ENCODE measurements at places on chromosomes 13 and 19.

GRCh38 chr13:60981407-60981806 lies 434.2 kb downstream of the PCDH20 start:
- no peak for DNase-seq

GRCh38 chr13:21045100-21045499 lies 16.3 kb downstream of the LATS2 start:
- DNase-seq: no peak

DNA sequence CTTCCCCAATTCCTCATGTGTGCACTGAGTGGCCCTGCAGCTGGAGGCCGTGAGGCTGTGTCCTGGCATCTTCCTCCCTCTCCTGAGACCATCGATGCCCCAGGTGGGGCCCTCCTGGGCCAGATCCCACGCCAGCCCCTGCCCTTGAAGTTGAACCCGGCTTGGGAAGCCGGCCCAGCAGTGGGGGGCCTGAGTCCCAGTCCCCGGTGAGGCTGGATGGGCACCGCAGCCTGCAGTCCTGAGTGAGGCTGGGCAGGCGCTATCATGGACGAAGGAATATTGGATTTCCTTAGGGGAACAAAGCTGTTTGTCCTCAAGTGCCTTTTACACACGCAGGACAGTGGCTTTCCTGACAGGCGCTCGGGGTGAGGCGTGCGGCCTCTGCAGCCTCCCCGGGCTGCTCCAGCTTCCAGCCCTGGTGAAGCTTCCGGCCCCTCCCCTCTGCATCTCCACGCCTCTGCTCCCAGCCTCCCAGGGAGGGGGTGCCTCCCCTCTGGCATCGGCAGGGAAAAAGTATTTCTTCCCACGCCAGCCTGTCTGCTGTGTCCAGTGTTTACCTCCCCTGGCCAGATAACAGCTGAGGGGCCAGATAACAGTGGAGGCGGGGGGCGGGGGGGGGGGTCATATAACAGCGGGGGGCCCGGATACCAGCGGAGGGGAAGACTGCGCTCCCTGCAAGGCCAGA lies 159.5 kb downstream of the KDM4B start:
- no peak for DNase-seq

- DNase-seq: no peak
Measured at GRCh38 chr13:77545626-77546412, 10.3 kb downstream of the SCEL start.

DNA sequence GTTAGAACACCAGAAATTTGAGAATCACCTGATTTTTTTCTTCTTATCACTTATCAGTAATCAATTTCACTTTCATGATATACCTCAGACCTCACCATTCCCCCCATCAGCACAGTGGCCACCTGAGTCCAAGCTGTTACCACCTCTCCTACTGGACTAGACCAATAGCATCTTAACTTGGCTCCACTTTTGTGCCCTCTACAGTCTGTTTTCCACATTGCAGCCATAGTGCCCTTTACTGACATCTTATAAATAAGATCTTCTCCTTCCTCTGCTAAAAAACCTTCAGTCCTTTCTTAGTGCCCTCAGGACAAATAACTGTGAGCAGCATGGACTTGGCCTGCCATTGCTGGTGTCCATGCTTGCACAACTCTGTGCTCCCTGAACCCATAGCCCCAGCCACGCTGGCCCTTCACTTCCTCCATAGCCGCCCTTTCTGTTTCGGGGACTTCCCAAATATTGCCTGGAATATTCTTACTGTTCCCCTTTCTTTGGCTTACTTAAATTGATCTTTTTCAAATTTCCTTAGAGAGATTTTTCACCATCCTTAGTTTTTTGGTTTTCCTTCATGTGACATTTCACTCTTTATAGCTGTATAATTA lies 380.8 kb downstream of the LMO7 start:
- DNase-seq: peak; percentile 43

DNA sequence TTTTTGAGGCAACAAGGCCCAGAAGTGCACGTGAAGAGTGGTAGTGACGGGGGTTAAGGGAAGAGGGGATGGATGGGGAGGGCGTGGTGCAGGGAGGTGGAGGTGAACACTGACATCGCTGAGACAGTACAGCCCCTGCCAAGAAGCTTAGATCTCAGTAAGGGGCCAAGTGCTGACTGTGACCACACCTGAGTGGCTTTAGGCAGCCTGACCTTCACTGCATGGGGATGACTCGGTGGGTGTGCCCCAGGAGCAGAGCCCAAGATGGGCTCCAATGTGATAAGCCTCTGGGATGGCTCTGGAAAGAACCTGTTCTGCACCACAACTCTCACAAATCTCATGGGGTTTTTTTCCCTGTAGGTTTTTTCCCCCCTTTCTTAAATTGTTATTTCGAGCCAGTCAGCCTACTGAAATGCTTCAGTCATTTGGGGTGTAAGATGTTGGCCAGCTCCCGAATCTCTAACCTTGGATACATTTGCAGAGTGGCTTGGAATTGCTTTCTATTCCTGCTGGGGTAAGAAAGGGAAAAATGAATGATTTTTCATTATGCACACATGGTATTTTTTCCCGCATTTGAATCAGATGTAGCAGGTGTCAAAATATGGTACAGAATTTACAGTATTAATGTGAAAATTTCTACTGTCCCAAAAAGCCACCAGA lies 165.0 kb downstream of the TM9SF2 start:
- no peak for DNase-seq

- no peak for DNase-seq
Measured at GRCh38 chr13:74678308-74678965, 544.2 kb upstream of the KLF12 start.

DNA sequence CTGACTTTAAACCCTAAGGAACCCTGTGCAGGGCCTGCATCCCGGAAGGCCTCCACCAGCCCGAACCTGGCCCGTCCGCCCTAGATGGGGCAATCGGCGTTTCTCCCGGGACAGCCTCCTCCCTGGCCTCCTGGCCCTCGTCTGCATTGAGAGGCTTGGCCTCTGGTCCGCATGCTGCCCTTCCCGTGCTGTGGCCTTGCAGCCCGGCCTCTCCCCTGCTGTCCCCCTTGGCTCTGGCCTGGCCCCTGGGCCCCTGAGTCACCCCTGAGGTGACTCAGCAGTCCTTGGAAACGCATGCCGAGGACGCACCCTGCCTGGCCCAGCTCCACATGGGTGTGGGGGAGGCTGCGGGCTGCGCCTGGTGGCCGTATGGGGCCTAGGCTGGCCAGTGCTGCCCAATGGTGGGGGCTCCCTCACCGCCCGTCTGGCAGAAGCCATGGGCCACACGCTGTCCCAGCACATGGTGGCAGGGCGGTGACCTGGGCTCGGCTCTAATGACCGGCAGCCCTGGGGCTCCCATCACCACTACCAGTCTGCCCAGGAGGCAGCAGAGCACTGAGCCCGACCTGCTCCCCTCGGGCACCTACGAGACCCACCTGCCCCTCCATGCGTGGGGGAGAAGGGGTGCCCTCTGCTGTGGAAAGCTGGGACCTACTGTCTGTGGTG lies 25.7 kb downstream of the SH3GL1 start:
- no peak for DNase-seq

DNA sequence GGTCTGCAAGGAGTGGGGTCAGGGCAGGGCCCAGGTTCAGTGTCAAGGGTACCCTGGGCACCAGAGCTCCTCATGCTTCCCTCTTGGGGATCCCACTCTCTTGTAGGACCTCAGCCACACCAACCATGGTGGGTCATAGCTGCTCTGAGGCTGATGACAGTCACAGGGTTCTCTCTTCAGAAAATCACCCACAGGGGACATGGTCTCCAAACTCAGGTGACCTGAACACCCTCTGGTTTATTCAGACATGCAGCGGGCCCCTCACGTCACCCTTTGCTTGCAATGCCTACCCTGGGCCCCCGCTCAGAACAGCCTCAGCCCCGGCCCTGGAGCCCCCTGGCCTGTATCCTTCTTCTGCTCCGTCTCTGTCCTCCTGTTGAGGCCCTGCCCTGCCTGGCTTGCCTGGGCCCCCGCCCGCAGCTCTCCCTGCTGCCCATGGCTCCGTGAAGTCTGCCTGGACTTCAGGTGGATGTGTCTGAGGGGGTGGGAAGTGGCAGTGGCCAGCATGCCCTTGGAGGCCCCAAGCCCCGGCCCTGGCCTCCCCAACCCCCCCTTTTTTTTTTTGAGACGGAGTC lies 20.4 kb downstream of the CHERP start:
- no peak for DNase-seq

GRCh38 chr13:24066405-24067295 lies 93.9 kb upstream of the SPATA13 start:
- no peak for DNase-seq

DNA sequence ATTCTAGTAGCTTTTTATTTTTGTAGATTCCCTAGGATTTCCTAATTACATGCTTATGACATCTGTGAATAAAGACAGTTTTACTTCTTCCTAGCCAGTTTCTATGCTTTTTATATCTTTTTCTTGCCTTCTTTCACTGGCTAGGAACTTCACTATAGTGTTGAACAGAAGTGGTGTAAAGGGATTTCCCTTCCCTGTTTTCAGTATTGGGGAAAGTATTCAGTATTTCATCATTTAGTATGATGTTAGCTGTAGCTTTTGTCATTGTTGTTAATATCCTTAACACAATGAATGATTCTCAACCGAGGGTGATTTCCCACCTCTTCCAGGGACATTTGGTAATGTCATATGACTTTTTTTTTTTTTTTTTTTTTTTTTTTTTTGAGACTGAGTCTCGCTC lies 77.3 kb downstream of the SLC6A16 start:
- DNase-seq: no peak

GRCh38 chr13:43315522-43315921 lies 292.1 kb downstream of the DNAJC15 start:
- DNase-seq: no peak

- DNase-seq: no peak
Measured at GRCh38 chr13:104592127-104592526, 1525.9 kb upstream of the SLC10A2 start.

- DNase-seq: no peak
Measured at GRCh38 chr19:4550479-4551050, 8.9 kb downstream of the SEMA6B start.

DNA sequence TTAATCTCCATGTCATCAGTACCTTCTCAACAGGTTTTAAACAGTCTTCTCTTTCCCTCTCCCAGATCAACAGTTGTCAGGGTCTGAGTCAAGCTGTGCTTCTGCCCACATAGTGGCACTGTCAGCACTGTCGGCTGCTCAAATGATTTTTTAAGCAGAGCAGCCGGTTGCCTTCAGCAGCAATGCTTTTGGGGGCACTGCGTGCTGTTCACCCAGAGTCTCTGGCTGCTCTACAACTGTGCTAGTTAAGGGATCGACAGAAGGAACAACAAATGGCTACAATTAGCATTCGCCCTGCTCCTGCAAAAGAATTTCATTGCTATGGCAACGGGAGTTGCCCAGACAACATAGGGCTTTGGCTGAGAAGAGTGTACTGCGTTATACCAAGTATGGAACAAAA lies 412.9 kb downstream of the DIAPH3 start:
- DNase-seq: peak; percentile 50

GRCh38 chr13:19056984-19057490 lies 124.6 kb downstream of the TUBA3C start:
- no peak for DNase-seq

DNA sequence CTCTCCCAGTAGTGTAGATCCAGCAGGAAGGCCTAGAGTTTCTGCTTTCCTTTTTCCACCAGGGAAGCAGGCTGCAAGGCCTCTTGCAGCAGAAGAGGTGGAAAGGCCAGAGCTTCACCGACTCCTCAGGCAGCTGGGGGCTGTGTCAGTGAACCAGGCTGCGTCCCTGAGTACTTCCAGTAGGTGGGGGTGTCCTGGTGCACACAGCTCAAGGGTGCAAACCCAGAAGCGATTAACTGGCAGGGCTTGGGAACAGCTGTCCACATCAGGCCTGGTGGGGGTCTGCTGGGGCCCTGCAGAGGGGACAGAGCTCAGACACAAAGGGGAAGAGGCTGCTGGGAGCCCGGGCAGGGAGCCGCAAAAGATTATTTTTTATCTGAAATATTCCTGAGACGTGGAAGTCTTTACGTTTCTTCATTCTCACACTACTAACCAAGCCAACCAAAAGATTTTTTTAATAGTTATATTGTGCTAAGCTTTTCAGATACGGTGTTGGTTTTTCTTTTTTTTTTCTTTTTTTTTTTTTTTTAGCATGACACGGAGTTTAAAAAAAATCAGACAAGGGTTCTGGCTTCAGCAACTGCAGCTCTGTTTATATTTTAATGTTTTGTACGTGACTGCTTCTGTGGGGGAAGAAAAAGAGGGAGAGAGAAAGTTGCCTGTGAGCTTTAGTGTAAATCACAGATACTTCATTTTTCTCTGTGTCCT lies 11.0 kb downstream of the TSHZ3 start:
- peak; percentile 83 for DNase-seq

DNA sequence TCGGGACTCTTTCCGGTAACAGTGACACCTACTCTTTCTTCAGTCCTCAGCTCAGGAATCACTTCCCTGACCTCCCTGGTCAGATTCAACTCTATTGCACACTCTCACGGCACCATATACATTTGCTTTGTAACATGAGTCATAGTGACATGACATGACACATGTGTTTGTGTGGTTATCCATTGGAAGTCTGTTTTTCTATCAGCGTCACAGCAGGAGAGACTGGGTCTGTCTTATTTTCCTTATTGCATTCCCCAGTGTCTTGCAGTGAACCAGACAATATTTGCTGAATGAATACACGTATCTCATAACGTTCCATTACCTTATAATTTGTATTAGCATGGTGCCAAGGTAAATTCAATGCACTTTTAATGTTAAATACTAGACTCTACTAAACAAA lies 102.0 kb downstream of the DCLK1 start:
- no peak for DNase-seq

DNA sequence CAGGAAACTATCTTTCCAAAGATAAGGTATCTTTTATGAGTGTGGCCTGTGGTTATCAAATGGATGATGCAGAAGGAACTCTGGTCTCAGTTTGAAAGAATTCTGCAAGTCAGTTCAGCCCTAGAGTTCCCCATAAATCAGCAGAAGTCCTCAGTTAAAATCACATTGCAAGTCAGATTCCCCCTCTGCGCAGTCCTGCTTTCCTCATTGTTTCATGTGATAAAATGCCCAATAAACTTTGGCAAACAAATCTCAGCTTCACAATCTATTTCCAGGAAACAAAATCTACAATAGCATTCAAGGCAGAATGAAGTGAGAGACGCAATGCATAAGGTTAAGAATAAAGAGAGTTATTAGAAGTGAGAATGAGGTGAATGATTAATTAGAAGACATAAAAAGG lies 216.3 kb upstream of the KLHL1 start:
- DNase-seq: no peak

- DNase-seq: no peak
Measured at GRCh38 chr19:32269831-32270230, 75.6 kb upstream of the ZNF507 start.

DNA sequence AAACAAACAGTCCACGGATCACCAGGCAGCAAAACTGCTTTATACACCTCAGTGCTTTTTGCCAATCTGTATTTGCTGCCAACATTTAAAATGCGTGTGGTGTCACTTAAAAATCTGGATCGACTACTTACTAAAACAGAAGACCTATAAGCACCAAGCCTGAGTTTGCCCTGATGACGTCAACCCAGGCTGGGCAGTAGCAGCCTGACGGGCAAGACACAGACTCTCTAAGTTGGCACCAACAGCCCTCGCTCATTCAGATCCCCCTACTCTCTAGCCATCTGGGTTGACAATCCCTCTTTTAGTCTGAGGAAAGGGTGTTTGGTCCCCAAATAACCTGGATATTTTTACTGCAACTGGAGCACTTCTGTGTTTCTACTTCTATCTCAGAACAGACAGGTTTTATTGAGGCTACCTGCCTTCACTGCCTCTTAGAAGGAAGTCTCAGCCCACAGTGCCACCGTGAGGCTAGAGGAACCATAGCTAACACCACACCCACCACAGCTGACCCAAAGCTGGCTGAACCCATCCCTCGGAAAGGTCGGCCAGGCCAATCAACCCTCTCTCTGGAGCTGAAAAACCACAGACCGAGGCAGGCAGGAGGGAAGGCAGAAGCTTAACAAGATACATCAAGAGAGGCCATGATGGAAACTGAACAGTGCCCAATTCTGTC lies 6.9 kb downstream of the SUGP2 start:
- no peak for DNase-seq

- DNase-seq: no peak
Measured at GRCh38 chr13:99659226-99659625, 158.0 kb downstream of the TM9SF2 start.

Data from glutamatergic neuron (in vitro differentiated cells).